ENCODE measurements at places on chromosomes 16 and 17. TPM values are rescaled to one million over a fixed set of nuclear protein-coding genes. Genes with fewer than 3 reads are reported as not detected.

- DNase-seq: no peak
These were observed 31.1 kb downstream of the TPSG1 start for GRCh38 chr16:1193825-1194581.

The TNFRSF17 gene
- polyA plus RNA-seq: 0.13 TPM

DNA sequence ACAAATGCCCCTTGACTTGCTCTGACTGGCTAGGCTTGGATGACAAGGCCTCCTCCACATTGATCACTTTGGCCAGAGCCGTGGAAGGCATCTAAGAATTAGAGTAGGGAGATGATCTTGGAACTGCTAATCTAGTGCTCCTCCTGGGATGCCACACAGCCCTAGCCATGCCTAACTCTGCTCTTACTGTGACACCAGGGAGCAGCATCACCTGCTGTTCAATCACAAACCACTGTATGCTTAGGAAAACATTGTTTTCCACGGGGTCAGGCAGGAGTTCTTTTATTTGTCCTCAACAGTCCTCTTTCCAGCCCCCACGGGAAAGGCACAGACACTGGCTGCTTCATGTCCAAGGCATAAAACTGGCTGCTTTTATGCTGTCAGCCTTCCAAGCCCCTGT is 46.3 kb downstream of the C16orf78 start:
- DNase-seq: no peak

The KRT23 gene
- 8.2 TPM for polyA plus RNA-seq

- no peak for DNase-seq
These were observed 19.4 kb downstream of the GNGT2 start for GRCh38 chr17:49190932-49191331.

The HOXB4 gene
- 0.46 TPM for polyA plus RNA-seq

- DNase-seq: no peak
These were observed 293.2 kb upstream of the MON1B start for GRCh38 chr16:76897816-76898215.

- no peak for DNase-seq
These were observed 351.6 kb upstream of the ZFHX3 start for GRCh38 chr16:73399486-73399885.

- no peak for DNase-seq
These were observed 64.5 kb downstream of the HS3ST3A1 start for GRCh38 chr17:13537167-13537731.

- DNase-seq: no peak
These were observed 671 bp downstream of the DGKE start for GRCh38 chr17:56834380-56835263.

The CSH2 gene
- not detected for polyA plus RNA-seq

DNA sequence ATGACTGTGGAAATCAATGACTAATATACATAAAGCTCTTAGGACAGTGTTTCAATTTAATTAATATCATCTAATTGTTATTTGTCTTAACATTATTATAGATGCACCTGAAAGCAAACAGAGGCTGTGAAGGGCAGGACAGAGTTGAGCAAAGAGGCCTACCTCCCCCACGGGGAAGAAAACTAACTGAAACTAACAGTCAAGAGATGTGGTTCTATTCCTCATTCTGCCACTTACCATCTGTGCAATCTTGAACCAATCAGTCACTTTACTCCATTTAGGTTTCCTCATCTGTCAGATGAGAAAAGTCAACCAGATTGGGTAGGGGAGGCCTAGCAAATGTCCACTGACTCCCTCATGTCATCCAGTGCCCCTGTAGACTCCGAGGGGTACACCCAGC is 59.1 kb downstream of the C17orf67 start:
- DNase-seq: no peak

DNA sequence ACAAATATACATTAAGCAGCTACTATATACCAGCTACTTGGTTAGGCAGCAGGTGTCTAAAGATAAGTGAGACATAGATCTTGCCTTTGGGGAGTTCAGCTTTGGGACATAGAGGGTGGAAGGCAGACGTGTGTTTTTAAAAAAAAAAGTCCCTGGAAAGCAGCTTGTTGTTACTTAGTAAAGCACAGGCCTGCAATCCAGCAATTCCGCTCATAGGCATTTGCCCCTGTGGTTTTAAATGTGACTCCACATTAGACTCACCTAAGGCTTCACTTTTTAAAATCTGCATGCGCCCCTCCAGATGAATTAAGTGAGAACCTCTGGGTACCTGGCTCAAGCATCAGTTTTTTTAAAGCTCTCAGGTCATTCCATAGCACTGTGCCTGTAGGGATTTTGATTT is 7.2 kb upstream of the MLYCD start:
- no peak for DNase-seq

The EFNB3 gene
- polyA plus RNA-seq: 3.1 TPM

The SKAP1 gene
- 0.09 TPM for polyA plus RNA-seq

DNA sequence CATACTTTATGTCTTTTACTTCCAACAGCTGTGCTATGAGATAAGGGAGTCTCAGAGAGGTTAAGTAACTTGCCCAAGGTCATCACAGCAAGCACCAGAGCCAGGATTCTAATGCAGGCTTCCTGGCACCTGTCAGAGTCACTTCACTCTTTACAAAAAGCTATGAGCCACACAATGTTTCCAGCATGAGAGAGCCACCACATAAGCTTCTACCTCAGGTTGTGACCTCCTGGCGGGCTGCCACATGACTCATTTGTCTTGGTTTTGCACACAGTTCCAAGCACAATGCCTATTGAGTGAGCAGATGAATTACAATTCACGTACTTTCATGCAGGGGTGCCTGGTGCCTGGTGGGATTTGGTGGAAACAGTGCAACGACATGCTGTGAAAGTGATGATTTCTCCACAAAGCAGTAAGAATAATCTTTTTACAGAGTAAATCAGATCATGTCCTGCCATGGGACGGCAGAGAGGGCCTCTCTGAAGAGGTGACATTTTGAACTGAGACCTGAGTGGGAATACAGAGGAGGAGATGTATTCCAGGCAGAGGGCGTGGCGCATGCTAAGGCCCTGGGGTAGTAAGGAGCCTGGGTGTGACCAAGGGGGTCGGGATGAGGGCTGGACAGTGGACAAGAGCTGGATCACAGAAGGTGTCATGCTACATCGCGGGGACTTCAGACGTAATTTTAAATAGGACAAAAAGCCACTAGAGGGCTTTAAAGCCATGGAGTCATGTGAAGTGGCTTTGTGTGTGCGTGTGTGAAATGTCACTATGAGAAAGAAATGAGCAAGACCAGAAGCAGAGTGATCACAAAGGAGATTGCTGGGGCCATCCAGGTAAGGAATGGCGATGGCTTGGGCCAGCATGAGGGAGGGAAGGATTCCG is 53.4 kb downstream of the CACNG3 start:
- no peak for DNase-seq

The GGT6 gene
- polyA plus RNA-seq: 0.93 TPM

- no peak for DNase-seq
These were observed 239.9 kb upstream of the DYNLRB2 start for GRCh38 chr16:80300876-80301275.

The CES3 gene
- polyA plus RNA-seq: 0.63 TPM

- DNase-seq: no peak
These were observed 1.3 kb downstream of the CLUH start for GRCh38 chr17:2710071-2710802.

DNA sequence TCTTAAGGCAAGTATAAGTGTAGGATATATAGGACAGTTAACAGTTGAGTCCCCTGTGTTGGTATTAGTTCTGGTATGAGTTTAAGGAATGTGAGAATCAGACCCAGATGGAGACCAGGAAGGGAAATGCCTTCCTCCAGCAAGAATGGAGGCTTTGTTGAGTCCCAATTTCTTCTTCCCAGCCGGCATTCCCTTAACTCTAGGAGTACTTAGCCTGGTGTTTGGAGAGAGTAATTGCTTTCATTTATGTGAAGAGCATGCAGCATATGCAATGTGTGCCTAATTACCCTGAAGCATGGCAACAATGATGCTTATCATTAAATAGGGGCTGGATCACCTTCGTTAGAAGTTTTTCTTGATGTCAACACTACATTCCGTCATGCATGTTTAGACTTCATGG is 225.9 kb upstream of the XYLT1 start:
- DNase-seq: no peak

The TMEM97 gene
- polyA plus RNA-seq: 50.9 TPM

The CA5A gene
- not detected for polyA plus RNA-seq

GRCh38 chr16:1712791-1713261 is 6.8 kb downstream of the MAPK8IP3 start:
- DNase-seq: no peak

The NOTUM gene
- not detected for polyA plus RNA-seq

The CCL4 gene
- polyA plus RNA-seq: 0.21 TPM

The CDRT4 gene
- polyA plus RNA-seq: 0.79 TPM

DNA sequence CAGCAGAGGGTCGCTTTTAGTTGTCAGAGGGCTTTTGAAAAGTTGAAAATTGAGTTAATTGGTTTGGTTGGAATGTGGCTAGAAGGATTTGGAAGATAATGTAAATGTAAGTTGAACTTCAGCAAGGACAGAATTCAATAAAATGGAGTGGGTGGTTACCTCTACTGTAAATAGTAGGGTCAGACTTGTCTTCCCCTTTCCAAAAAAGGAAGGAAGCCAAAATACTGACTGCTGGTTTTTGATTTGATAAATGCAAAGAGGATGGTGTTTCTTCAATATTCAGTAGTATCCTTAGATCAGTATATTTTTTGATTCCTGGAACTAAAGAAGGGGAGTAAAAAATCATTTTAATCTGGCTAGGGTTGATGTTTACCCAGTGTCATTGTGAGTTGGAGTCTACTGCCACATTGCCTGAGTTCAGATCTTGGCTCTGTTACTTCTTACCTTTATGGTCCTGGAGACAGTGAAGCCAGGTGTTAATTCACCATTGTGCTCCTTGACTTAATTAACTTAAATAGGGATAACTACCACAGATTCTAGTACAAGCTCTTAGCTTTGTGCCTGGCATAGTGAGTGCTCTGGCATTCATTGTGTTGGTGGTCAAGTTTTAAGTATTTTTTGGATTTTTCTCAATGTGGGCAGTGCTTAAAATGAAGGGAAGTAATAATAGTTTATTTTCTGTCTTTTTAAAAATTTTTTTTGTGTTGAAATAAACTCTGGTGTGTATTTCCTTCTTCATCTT is 4.4 kb downstream of the HAPSTR1 start:
- no peak for DNase-seq

The SAMD14 gene
- polyA plus RNA-seq: 0.02 TPM

DNA sequence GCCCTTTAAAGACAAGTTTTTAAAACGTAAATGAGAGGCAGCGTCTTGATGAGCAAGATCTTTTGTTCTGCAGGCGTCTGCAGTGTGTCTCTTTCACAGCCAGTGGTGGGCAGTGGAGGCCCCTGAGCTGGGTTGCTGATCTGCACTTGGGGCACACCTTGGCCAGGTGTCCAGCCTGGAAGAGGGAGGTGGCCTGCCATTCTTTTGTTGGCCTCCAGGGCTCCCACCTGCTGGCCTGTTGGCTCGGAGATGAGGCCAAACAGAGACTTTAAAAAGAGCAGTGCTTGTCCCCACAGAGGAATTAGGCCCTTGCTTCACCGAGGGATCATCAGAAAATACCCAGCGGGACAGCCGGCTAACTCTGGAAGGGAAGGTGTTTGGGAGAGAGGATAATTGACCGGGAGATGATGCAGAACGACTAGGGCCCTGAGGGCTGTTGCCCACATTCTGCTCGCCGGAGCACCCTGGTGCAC is 145.9 kb upstream of the PLCG2 start:
- DNase-seq: no peak

The CDRT15 gene
- polyA plus RNA-seq: not detected

The IKZF3 gene
- polyA plus RNA-seq: not detected

The ARL5C gene
- polyA plus RNA-seq: not detected

The ARHGAP23 gene
- 6.1 TPM for polyA plus RNA-seq

The FAM20A gene
- not detected for polyA plus RNA-seq

DNA sequence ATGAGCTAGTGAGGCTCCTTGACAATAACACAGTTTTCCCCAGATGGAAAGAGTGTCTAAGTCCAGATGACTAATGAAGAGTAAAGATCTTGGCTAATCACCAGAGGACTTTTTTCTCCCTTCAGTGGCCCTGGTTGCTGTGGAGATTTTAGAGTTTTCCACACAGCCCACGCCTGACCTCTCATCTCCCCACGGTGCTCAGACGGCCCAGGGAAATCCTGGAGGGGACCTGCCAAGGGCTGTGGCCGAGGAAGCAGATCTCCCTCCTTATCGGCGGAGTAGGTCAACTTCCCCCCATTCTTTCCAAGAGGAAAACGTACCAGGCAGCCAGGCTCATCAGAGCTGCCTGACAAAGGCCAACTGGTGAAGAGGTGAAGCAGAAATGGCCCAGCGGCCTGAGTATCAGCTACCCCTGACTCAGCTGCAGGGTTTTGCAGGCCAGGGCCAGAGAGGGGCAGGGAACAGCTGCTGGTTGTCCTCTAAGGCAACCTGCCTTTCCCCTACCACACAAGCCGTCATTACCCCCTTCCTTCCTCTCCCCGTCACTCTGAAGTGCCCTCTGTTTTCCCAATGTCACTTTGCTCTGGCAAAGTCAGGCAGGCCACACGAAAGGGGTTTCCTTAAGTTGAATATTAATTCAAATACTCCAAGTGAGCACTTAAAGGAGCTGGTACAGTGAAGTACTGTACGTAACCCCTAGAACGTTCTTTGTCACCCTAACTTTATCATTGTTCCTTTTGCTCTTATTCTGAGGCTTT is 140.2 kb upstream of the ADAMTS18 start:
- DNase-seq: no peak

DNA sequence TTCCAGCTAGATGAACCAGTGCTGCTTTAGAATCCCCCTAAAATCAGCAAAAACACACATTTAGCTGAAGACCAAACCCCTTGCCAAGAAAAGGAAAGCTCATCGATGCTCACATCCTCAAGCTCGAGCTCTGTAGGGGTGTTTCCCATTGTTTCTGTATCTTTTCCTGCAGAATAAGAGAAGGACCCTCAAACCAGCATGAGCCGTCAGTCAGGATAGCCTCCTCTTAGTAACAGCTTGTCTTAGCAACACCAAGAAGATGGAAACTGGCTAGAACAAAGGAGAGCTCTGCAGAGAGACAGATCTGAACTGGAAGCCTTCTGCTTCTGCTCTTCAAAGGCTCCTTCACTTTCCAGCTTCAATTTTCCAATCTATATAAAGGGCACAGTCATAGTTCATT is 32.0 kb downstream of the VAT1L start:
- DNase-seq: no peak

DNA sequence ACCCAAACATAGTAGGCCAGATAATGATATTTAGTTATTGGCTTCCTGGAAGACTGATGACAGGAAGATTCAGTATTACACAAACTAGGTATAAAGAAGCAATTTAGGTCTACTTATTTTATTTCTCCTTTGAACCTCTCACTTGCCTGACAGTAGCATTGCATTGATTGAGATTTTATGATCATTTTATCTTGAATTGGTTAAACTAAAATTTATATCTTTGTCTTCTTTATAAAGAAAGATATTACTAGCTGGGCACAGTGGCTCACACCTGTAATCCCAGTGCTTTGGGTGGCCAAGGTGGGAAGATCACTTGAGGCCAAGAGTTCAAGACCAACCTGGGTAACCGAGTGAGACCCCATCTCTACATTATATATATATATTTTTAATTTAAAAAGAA is 14.4 kb downstream of the HLF start:
- no peak for DNase-seq

DNA sequence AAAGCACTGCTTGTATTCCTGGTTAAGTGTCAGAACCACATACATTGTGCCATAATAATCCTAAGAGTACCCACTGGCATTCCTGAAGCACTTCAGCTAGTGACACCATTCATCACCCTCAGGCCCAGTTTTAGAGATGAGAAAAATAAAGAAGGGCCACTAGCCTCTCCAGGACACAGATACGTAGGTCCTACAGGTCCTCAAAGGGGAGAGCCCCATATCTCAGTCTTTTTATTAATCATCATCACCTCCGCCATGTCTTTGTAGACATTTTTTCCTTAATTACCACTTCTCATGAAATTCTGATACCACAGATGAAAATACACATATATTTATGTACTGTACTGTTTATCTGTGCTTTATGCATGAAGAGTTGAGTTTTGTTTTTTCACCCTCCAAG is 43.5 kb downstream of the GRB2 start:
- DNase-seq: no peak
